Activated naive CD8-positive, alpha-beta T cell treated with anti-CD3 and anti-CD28 coated beads, Interleukin-2, amount 10 ng/mL, durations not matched to agents 7 days and 5 days (primary cell): ENCODE measurements at places on chromosomes 13 and 19. TPM values are rescaled to one million over a fixed set of nuclear protein-coding genes. Genes with fewer than 3 reads are reported as not detected.

- no peak for DNase-seq
Measured at GRCh38 chr13:91817250-91817649, 418.8 kb downstream of the GPC5 start.

DNA sequence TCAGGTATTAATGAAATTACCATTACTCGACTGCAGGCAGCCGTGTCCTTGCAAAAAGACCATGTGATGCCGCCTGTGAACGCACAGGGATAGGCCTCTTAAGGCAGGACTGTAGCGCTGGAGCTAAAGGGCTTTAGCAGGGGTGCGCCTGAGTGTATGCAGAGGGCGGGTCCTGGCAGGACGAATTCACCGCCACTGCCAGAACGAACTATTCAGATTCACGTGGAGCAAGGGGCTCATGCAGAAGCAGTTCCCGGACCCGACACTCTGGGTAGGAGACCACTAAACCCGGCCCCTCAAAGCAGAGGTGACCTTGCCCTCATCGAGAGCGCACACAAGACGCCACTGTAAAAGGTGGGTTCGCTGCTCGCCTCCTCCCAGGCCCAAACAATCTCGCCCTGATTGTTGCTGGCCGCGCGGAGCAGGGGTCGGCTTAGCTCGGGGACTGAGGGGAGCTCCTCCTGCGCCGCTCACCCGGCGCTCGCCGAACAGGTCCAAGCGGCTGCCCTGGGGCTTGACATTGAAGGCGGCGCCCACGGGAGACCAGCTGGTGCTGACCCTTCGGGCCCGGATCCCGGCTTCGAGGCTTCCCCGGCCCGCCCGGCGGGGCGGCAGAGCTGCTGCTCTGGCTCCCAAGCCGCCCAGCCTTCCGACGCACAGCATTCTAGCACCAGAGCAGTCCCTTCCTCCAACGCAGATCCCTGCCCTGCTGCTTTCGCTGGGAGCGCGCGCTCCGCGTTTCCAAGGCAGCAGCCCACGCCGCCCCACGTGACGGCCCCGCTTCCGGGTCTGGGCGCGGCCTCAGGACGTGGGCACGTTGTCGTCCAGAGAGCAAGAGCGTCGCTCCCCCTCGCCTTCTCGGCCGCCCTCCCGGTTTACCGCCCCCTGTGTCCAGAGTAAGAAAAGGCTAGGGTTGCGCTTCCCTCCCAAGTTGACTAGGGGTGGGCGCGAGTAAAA, at the start of gene MIPEP:
TSS of gene MIPEP (minus strand) at position 743 of the 957 bp plus-strand sequence. CDS start at position 663, 80 bp downstream.
- peak; percentile 91 for DNase-seq

Gene PRX
- 2.3 TPM for total RNA-seq

DNA sequence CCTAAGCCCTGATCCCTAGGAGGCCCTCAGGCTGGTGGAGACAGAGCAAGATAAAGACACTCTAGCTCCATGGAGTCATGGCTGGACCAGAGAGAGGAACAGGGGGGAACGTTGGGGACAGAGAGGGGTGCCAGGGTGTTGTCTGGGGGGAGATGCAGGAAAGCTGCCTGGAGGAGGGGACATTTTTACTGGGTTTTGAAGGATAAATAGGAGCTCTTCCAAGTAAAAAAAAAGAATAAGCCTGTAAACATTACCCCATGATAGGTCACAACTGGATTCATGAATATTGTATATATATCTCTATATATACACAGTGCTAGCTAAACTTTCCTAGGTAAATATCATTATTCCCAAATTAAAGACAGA, 714 bp downstream of the HSH2D start:
- DNase-seq, result no peak

Gene CEBPA
- 1.6 TPM for total RNA-seq

- DNase-seq, result no peak
Measured at GRCh38 chr19:10364644-10365043, 15.7 kb downstream of the TYK2 start.

Gene SYDE1
- total RNA-seq, result 0.33 TPM

DNA sequence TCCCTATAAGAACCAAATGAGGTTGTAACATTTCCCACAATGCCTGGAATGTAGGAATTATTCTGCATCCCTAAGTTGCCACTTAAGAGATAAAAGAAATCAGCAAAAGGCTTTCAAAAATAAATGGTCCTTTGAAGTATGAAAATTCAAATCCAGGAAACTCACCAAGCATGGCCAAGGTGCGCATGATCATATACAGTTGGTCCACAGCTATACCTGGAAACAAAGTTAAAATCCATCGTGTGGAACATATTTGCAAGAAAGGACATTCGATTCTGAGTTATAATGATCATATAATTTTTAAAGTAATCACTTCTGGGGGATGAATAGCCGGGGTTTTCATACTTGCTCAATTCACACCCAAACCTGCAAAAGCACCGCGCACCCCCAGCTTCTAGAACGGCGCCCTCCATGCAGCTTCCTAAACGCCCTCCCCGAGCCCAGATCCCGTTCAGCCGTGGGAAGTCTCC, 525 bp downstream of the CARS2 start:
- no peak for DNase-seq

- no peak for DNase-seq
Measured at GRCh38 chr19:12187625-12188024, 24.7 kb downstream of the ZNF136 start.

Gene CYP4F12
- total RNA-seq, result 3.1 TPM

- DNase-seq, result peak; percentile 78
Measured at GRCh38 chr19:41872775-41873647, 4.1 kb upstream of the CD79A start.

Gene UBE2L5
- not detected for total RNA-seq

DNA sequence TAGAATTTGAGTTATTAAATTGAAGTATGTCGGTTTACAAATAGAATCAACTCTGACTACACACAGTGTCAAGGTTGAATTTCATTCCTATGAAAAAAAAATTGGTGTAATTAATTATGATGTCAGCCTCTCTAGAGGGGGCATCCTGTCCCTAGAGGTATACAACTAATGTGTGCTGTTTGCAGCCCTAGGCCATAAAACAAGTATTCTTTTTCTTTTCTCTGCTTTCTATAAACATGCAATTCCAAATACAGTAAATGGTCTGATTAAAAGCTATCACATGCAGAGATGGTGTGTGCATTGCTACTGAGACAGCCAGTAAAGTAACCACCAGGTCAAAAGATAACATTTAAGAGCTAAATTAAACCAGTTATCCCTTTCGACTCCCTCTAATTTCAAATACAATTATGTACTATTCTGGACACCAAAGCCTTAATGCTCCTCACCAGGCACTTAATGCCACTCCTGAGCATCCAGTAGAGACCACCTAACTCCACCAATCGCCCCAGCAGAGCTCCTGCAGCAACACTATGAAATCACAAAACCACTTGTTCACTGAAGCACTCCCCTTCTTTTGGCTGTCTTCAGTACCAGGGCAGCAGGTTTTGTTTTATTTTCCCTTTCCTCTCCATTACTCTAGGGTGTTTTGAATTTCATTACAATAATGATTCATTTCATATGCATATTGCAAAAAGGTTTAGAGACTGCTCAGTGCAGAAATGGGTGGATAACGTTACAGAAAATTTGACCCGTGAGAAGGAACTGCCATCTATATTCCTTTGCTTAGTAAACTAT, 426.9 kb downstream of the PCDH9 start:
- no peak for DNase-seq

Gene KASH5
- not detected for total RNA-seq

Gene MISP
- total RNA-seq, result not detected
